ENCODE measurements at places on chromosomes 5 and 9.

DNA sequence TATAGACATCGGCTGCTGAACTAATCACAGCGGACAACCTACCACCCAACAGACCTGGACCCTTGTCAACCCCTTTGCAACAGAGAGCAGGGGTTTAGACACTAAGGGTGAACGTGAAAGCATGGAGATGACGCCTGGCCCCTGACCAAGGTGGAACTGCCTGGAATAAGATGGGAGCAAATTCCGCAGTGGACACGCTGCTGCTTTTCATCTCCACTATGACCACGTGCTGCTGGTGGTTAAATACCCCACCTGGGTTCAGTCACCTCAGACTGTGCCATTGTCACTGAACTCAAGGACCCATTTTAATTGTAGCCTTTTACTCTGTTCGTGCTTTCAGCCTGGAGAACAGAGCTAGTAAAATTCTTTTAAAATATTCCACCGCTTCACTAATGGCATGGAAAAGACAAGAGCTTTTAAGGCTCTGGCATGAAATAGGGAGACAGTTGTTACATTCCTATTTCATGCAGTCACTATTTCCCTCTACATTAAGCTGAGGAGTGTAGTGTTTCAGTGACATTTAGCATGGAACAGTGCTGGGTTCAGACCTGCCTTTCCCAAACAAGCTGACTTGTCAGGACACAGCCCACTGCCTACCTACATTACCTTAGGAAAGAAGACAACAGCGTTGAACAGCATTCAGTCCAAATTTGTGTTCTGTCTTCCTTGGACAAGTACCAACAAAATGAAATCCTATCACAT is 96.8 kb downstream of the ANKRD18B start:
- H3K36me3 ChIP-seq, result no peaks in the 10 kb centered on the region
- no peak for DNase-seq
- no peak overlapping the region for H3K4me3 ChIP-seq
- H3K27me3 ChIP-seq, result no peaks in the 10 kb centered on the region
- no peak overlapping the region for H3K27ac ChIP-seq

DNA sequence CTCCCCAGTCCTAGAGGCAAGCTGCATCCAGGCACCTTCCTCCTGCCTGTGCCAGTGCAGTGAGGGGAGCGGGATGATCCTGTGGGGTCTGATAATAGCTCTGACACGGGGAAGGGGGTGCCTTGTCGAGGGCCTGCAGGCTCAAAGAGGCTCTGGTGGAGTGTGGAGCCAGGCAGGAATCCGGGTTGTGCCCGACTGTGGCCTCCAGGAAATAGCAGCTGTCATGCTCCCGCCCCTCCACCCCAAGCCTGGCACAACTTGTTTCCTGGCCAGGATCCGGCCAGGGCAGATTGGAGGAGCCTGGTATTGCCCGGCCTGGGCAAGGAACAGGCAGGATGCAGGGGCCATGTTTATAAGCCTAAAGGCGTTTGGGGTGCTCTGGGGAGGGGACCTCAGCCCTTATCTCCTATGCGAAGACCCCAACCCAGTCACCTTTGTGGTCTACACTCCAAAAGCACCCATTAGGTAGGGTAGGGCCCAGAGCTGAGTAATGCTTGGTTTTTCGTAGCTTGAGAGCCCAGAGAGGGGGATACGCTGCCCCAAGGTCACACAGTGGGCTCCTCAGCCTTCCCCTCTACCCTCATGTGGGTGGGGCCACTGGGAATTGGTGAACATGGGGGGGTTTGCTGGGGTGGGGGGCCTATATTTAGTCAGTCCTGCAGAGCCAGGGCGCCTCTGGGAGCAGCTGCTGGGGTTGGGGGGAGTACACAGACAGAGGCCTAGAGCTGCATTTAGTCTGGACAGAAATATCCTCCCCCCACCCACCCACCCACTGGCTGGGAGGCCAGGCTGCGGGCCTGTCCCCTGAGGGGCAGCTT is 12.2 kb downstream of the CXXC5 start:
- peaks cover 98% of the 10 kb centered on the region for H3K4me1 ChIP-seq
- peak; percentile 80 for DNase-seq
- H3K27me3 ChIP-seq, result no peaks in the 10 kb centered on the region
- H3K4me3 ChIP-seq, result peak overlapping the region; percentile 10
- H3K27ac ChIP-seq, result peak overlapping the region; percentile 44

DNA sequence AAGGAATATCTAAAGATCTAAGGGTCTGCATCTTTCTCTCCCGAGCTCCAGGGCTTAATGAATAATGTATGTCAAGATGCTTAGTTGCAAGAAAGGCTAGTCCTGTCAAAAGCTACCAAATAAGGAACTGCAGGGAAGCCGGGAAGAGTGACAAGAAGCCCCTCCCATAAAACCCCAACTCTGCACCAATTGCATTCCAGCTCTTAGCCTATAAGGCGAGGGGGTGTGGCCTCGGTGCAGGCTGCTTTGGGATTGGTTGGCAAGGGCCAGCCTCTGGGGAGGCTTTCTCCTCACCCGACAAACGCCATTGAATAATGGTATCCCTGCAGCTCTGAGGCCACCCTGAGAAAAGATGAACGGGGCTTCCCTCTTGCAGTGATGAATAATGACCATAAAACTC is 416.9 kb downstream of the RAB3C start:
- no peak overlapping the region for H3K4me3 ChIP-seq
- no peaks in the 10 kb centered on the region for H3K4me1 ChIP-seq
- no peak for DNase-seq

GRCh38 chr9:89008744-89009545 is 17.7 kb downstream of the S1PR3 start:
- H3K4me3 ChIP-seq, result no peak overlapping the region
- no peaks in the 10 kb centered on the region for H3K4me1 ChIP-seq
- H3K36me3 ChIP-seq, result no peaks in the 10 kb centered on the region
- no peaks in the 10 kb centered on the region for H3K27me3 ChIP-seq
- no peak for DNase-seq
- H3K27ac ChIP-seq, result no peak overlapping the region

DNA sequence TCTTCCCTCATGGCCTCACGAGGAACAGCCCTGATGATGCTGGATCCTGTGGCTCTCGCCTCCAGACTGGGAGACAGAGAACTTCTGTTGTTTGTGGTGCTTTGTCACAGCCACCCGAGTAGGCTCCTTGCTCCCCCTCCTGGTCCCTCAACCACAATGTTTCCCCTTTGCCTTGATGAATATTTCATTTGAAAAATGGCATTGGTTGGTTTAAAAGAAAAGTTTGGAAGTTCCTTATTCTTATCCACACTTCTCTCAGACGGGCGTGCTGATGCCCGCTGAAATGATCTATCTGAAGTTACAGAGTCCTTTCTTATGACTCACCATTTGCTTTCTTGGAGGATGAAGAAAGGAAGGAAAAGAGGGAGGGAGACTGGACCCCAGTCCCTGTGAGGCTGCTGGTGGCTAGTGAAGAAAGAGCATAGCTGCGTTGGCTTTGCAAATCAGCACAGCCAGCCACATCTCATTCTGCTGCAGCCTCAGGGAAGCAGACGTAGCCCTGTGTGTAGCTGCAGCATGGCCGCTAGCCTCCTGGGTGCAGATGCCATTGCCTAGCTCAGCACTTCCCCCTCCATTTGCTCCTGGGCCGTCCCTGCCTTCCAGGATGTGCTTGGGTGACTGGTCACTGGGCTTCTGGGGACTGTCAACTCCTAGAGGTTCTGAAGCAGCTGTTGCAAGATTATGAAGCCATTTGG is 185.9 kb downstream of the ERCC6L2 start:
- H3K27ac ChIP-seq, result no peak overlapping the region
- DNase-seq, result no peak
- no peak overlapping the region for H3K4me3 ChIP-seq
- H3K27me3 ChIP-seq, result no peaks in the 10 kb centered on the region
- no peaks in the 10 kb centered on the region for H3K36me3 ChIP-seq

DNA sequence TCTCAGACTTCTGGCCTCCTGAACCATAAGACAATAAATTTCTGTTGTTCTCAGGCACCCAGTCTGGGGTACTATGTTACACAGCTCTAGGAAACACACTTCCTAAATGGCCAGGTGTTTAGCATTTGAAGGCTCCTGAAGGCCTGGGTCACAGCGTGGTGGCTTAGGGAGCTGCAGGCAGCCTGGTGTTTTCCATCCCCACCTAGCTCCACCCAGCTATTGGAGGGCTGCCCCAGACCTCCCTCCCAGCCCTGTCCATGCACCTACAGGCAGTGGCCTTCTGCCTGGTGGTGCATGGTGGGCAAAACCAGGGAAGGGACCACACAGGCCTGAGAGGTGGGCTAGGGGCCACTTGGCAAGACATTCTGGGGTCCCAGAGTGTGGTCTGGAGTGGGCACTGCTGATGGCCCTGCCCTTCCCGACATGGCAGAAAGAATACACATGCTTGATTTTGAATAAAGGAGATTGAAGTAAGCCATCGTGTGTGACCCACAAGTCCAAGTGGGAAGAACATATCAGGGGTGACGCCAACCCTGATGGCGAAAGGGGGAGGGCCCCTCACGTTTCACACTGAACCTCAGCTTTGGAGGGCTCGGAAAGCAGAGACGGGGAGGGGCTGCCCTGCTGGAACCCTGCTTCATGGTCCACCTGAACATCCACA is 1.3 kb upstream of the SUSD3 start:
- no peak overlapping the region for H3K4me3 ChIP-seq
- peak overlapping the region; percentile 58 for H3K27ac ChIP-seq
- H3K36me3 ChIP-seq, result no peaks in the 10 kb centered on the region
- DNase-seq, result no peak

DNA sequence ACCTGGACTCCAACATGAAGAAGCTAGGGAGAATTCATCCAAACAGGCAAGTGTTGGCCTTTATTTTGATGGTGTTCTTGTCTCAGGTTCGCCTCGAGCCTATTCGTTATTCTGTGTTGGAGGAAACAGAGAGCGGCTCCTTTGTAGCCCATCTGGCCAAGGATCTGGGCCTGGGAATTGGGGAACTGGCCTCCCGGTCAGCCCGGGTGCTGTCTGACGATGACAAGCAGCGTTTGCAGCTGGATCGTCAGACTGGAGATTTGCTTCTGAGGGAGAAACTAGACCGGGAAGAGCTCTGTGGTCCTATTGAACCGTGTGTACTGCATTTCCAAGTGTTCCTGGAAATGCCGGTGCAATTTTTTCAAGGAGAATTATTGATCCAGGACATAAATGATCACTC is 367 bp downstream of the PCDHB4 start:
- peaks cover 12% of the 10 kb centered on the region for H3K27me3 ChIP-seq
- H3K36me3 ChIP-seq, result no peaks in the 10 kb centered on the region
- no peak for DNase-seq
- H3K27ac ChIP-seq, result no peak overlapping the region
- H3K4me1 ChIP-seq, result no peaks in the 10 kb centered on the region
- no peak overlapping the region for H3K4me3 ChIP-seq

DNA sequence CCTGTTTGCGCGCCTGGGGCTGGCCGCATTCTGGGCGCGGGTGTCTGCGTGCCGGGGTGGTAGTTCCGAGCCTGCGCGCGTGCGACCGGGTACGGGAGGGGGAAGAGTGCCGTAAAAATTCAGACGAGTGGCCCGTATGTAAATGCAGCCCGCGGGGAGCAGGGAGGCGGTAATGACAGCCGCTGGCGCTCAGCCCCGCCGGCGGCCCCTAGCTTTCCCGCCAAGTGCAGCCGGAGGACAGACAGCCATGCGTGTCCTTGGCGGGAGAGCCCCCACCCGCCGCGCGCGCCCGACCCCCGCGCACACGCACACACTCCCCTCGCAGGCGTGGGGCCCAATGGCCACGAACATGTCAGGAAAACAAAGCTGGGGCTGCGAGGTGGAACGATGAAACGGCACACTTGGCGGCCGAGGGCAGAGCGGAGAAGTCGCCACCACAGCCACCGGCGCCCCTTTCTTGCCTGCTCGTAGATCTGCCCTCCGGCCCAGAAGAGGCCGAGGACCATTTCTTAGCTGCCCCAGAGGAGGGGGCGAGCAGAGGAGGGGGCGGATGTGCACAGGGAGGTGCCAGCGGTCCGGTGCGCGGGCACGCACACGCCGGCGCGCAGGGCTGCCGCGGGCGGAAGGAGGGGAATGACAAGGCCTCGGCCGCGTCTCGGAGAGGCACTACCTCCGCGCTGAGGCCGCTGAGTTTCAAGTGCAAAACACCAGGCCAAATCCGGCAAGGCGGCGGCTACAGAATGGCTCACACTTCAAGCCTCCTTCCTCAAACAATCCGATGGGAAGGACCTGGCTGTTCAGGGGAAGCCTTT is 208.4 kb downstream of the MEF2C start:
- DNase-seq, result no peak
- peak overlapping the region; percentile 23 for H3K4me3 ChIP-seq
- peaks cover 64% of the 10 kb centered on the region for H3K27me3 ChIP-seq

Data from right lobe of liver (tissue), 6 donors.